ENCODE measurements at places on chromosomes 3 and 15. TPM values are rescaled to one million over a fixed set of nuclear protein-coding genes. Genes with fewer than 3 reads are reported as not detected.

DNA sequence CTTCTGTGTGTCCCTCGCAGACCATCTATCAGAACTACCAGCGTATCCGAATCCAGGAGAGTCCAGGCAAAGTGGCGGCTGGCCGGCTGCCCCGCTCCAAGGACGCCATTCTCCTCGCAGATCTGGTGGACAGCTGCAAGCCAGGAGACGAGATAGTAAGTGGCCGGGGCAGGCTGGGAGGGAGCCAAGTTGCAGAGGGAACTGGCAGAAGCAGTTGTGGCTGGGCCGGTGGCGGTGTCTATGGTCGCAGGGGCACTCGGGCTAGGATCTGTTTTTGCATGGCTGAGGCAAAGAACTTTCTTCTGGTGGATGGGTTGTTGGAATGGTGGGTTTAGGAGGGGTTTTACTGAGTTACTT is 10.1 kb downstream of the MCM2 start:
- H3K27ac ChIP-seq: no peak overlapping the region
- no peak for DNase-seq
- H3K4me1 ChIP-seq: peaks cover 3% of the 10 kb centered on the region
- peaks cover 85% of the 10 kb centered on the region for H3K36me3 ChIP-seq
- no peak overlapping the region for H3K4me3 ChIP-seq

DNA sequence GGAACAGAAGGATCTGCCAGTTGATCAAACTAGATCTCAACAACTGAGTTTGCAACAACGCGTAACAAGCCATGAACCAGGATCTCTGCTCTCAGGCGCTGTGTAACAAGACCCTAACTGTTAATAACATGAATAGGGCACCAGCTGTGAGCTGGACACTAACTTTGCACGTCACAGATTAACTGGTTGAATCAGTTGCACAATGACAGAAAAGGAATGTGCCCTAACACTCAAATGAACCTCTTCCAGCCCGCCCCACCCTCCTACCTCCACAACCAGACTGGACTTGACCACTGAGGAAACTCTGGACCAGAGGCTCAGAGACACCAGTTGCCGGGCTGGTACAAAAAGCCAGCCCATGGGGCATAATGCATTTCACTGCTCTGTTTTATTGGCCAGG is 34.3 kb downstream of the MCF2L2 start:
- no peak for DNase-seq
- no peaks in the 10 kb centered on the region for H3K27me3 ChIP-seq
- H3K36me3 ChIP-seq: no peaks in the 10 kb centered on the region

The CPLX3 gene
- total RNA-seq: 0.11 TPM

DNA sequence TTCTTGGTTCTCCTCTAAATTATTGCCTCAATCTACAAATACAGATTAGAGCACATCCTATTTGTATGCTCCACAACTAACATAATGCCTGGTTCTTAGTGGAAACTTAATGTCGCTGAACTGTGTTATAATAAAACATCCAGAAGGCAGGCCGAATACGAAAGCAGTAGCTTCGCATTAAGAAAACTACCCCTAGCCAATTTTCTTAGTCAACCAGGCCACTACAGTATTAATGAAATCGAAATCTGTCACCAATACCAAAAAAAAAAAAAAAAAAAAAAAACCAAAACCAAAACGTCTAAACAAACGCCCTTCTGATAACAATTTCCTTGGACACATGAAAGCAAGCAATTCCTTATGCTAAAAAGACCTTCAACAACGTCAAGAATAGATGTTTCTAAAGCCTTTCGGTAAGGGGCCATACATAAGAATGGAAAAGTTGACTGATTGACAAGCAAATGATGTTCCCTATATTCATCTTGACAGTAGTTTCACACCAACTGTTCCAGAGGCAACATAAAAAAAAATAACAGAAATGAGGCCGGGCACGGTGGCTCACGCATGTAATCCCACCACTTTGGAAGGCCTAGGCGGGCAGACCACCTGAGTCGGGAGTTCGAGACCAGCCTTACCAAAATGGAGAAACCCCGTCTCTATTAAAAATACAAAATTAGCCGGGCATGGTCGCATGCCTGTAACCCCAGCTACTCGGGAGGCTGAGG is 1.3 kb downstream of the DENND6A start:
- no peaks in the 10 kb centered on the region for H3K27me3 ChIP-seq
- H3K4me1 ChIP-seq: peaks cover 41% of the 10 kb centered on the region
- peaks cover 6% of the 10 kb centered on the region for H3K36me3 ChIP-seq
- H3K27ac ChIP-seq: peak overlapping the region; percentile 85
- peak overlapping the region; percentile 87 for H3K4me3 ChIP-seq

GRCh38 chr15:69537901-69538300 is 85.3 kb downstream of the RPLP1 start:
- no peak overlapping the region for H3K4me3 ChIP-seq
- no peaks in the 10 kb centered on the region for H3K36me3 ChIP-seq
- H3K4me1 ChIP-seq: no peaks in the 10 kb centered on the region
- H3K27ac ChIP-seq: no peak overlapping the region
- peaks cover 2% of the 10 kb centered on the region for H3K27me3 ChIP-seq
- DNase-seq: no peak

DNA sequence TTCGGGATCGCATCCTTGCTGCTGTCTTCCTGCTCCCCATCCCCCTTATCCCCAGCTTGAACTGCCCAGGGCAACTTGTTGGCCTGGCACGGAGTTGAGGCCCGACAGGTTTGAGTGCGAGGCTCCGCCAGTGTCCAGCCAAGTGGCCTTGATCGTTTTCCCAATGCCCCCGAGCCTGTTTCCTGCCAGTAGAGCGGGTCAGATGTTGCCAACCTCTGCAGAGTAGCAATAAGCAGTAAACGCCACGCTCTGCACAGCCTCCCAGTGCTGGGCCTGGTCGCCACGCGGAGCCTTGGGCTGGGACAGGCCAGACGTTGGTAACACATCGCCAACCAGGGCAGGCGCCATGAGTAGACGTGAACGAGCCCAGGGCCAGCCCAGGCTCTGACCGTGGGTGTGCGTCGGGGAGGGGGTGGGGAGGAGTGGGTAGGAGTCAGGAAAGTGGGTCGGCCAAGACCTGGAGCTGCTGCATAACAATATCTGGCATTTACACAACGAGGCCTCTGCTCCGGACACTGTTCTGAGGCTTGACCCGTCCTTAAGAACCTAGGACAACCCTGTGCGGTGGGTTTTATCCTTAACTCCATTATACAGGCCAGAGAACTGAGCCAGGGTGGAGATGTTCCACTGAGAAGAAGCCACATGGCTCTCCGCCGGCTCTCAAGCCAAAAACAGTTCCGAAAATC is 444 bp upstream of the ABHD14A start:
- peak; percentile 52 for DNase-seq
- no peaks in the 10 kb centered on the region for H3K27me3 ChIP-seq
- peaks cover 34% of the 10 kb centered on the region for H3K4me1 ChIP-seq
- peak overlapping the region; percentile 97 for H3K27ac ChIP-seq

- H3K4me1 ChIP-seq: peaks cover 36% of the 10 kb centered on the region
- H3K27ac ChIP-seq: peak overlapping the region; percentile 55
- H3K27me3 ChIP-seq: no peaks in the 10 kb centered on the region
- no peak for DNase-seq
These were observed 29.8 kb upstream of the APOD start for GRCh38 chr3:195613468-195614069.

GRCh38 chr3:158104431-158104921 is 1.7 kb downstream of the SHOX2 start:
- H3K27ac ChIP-seq: no peak overlapping the region
- H3K4me3 ChIP-seq: peak overlapping the region; percentile 44
- H3K4me1 ChIP-seq: peaks cover 44% of the 10 kb centered on the region
- H3K27me3 ChIP-seq: peaks cover 71% of the 10 kb centered on the region

GRCh38 chr3:105187344-105187743 is 179.4 kb upstream of the ALCAM start:
- DNase-seq: no peak
- no peaks in the 10 kb centered on the region for H3K4me1 ChIP-seq
- H3K4me3 ChIP-seq: no peak overlapping the region

DNA sequence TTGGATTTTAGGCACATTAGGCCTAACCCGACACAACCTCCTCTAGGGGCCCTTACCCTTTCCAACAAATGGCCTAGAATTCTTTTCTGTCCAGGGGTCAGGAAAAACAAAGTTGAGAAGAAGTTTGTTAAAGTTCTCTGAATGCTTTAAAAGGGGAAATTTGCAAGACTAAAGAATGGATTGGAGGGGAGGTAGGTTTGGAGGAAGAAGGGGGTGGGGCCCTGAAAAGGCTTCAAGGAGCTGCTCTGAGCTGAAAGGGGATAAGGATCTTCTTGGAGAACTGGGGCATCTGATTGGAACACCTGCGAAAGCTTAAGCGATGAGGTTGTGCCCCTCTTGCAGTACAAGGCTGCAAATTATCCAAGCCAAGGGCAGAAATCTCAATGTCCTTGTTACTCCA is 3.9 kb upstream of the SENP2 start:
- H3K27me3 ChIP-seq: no peaks in the 10 kb centered on the region
- H3K27ac ChIP-seq: no peak overlapping the region
- no peak for DNase-seq
- H3K4me1 ChIP-seq: peaks cover 15% of the 10 kb centered on the region

DNA sequence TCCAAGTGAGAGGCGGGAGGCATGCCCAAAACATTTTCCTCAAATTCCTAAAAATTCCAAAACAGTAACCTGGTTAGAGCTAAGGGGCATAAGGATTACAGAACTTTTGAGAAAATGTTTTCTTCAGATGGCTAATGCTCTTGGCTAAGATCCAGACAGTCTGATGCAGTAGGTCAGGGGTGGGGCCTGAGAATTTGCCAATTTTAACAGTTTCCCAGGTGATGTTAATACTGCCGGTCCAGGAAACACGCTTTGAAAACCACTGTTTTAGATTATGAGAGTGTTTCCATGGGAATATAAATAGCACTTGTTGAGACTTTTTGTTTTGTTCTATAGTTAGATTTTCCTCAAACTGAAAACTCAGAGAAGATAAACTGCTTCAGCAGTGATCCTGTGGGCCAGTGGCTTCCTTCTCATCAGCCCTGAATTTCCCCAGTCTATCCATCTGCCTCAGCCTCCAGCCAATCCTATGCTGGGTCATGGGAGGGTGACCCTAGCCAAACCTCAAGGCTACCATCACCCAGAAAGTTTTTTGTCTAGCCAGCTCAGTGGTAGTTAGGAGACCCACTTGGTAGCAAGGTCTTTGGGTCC is 71.6 kb upstream of the ACP3 start:
- DNase-seq: no peak
- H3K36me3 ChIP-seq: no peaks in the 10 kb centered on the region
- H3K27ac ChIP-seq: no peak overlapping the region
- H3K4me1 ChIP-seq: no peaks in the 10 kb centered on the region
- no peak overlapping the region for H3K4me3 ChIP-seq
- peaks cover 22% of the 10 kb centered on the region for H3K27me3 ChIP-seq

DNA sequence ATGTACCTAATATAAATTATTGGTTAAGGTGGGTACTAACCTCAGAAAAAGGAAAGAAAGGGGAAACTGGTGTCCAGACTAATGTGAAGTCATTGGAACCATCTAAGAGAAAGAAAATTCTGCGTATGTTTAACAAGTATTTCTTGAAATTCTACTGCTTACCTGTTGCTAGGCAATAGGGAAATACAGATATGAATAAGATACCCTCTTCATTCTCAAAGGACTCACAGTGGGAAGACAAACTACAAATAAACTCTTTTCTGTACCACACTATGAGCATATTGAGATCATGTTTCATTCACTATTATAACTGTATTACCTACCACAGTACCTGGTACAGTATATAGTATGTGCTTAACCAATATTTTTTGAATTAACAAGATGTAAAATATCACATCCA is 140.5 kb upstream of the MLF1 start:
- H3K36me3 ChIP-seq: no peaks in the 10 kb centered on the region
- no peak overlapping the region for H3K27ac ChIP-seq
- no peak for DNase-seq
- no peaks in the 10 kb centered on the region for H3K27me3 ChIP-seq
- no peak overlapping the region for H3K4me3 ChIP-seq
- H3K4me1 ChIP-seq: no peaks in the 10 kb centered on the region

GRCh38 chr3:137770835-137771399 is 6.8 kb downstream of the SOX14 start:
- DNase-seq: peak; percentile 26
- peaks cover 14% of the 10 kb centered on the region for H3K4me1 ChIP-seq
- peaks cover 68% of the 10 kb centered on the region for H3K27me3 ChIP-seq
- H3K4me3 ChIP-seq: no peak overlapping the region

DNA sequence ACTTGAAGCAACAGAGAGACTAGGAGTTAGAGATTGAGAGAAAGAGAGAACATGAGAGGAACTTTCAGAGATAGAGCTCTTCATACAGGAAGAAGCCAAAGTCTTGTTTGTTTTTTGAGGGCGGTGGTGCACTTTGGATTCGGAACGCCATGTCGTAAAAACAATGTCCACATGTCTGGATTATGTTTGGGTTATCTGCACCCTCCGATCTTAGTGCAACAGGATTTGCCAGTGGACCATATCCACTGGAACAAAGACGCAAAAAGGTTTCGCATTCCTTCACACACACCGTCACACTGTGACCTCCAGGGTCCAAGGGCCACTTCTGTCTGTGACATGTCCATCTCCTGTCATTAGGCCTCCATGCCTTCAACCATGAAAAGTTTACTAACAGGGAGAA is 141.8 kb upstream of the ATP11B start:
- no peaks in the 10 kb centered on the region for H3K36me3 ChIP-seq
- DNase-seq: no peak
- H3K4me1 ChIP-seq: no peaks in the 10 kb centered on the region
- H3K4me3 ChIP-seq: no peak overlapping the region
- H3K27ac ChIP-seq: no peak overlapping the region

- H3K27me3 ChIP-seq: peaks cover 8% of the 10 kb centered on the region
- DNase-seq: no peak
- H3K4me1 ChIP-seq: no peaks in the 10 kb centered on the region
- no peak overlapping the region for H3K27ac ChIP-seq
These were observed 43.6 kb upstream of the PYDC2 start for GRCh38 chr3:191417457-191417729.

- peaks cover 38% of the 10 kb centered on the region for H3K36me3 ChIP-seq
- no peak overlapping the region for H3K27ac ChIP-seq
- peaks cover 9% of the 10 kb centered on the region for H3K4me1 ChIP-seq
- no peak overlapping the region for H3K4me3 ChIP-seq
- no peak for DNase-seq
These were observed 59.3 kb downstream of the MAP6D1 start for GRCh38 chr3:183766107-183766506.

GRCh38 chr3:111936967-111937366 is 41.9 kb upstream of the ABHD10 start:
- DNase-seq: no peak
- H3K27ac ChIP-seq: no peak overlapping the region
- no peaks in the 10 kb centered on the region for H3K36me3 ChIP-seq
- H3K4me3 ChIP-seq: no peak overlapping the region
- no peaks in the 10 kb centered on the region for H3K4me1 ChIP-seq
- no peaks in the 10 kb centered on the region for H3K27me3 ChIP-seq

The KLHL6 gene
- 62.8 TPM for total RNA-seq

GRCh38 chr3:72887705-72888545 is at the start of gene GXYLT2:
GXYLT2 (plus strand) TSS chr3:72888046; CDS start chr3:72888234, 188 bp downstream.
- peak within 1 kb of the TSS; percentile 74 for H3K4me3 ChIP-seq
- H3K27me3 ChIP-seq: peaks cover 73% of the 10 kb centered on the region
- no peak within 1 kb of the TSS for H3K27ac ChIP-seq
- no peaks in the 10 kb centered on the region for H3K36me3 ChIP-seq

GRCh38 chr15:70539409-70539808 is 223.9 kb downstream of the UACA start:
- H3K27me3 ChIP-seq: no peaks in the 10 kb centered on the region
- H3K36me3 ChIP-seq: peaks cover 2% of the 10 kb centered on the region
- no peak for DNase-seq
- peaks cover 30% of the 10 kb centered on the region for H3K4me1 ChIP-seq
- H3K27ac ChIP-seq: no peak overlapping the region

The TF gene
- total RNA-seq: 0.11 TPM

GRCh38 chr3:102248981-102249705 is 185.7 kb upstream of the ZPLD1 start:
- H3K4me1 ChIP-seq: no peaks in the 10 kb centered on the region
- no peaks in the 10 kb centered on the region for H3K36me3 ChIP-seq
- peaks cover 14% of the 10 kb centered on the region for H3K27me3 ChIP-seq
- no peak overlapping the region for H3K4me3 ChIP-seq
